Vagina (tissue), 2 donors: ENCODE measurements at places on chromosomes 2 and 18. TPM values are rescaled to one million over a fixed set of nuclear protein-coding genes. Genes with fewer than 3 reads are reported as not detected.

DNA sequence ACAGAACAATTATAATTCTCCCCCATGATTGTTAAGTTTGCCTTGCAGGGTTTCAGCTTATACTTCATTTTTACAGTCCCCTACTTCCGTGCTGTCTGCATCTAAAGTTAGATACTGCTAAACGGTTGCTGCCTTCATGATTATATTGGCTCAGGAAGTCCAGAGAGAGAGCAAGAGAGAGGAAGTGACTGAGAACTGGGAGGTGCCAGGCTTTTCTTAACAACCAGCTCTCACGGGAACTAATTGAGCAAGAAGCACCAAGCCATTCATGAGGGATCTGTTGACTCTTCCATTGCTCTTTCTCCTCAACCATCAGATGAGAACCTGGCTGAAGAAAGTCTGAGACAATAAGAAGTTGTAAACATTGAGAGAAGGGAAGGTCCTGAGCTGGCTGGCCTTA is 125.5 kb upstream of the SIX2 start:
- H3K27ac ChIP-seq, result no peak overlapping the region
- H3K4me1 ChIP-seq, result no peaks in the 10 kb centered on the region
- DNase-seq, result no peak
- H3K27me3 ChIP-seq, result no peaks in the 10 kb centered on the region

Gene UPP2
- not detected for total RNA-seq

Gene SLC23A3
- total RNA-seq, result 5.4 TPM

GRCh38 chr2:208192611-208193236 is 2.9 kb upstream of the C2orf80 start:
- no peak overlapping the region for H3K27ac ChIP-seq
- no peak overlapping the region for H3K4me3 ChIP-seq
